ENCODE measurements at places on chromosomes 3 and 15.

DNA sequence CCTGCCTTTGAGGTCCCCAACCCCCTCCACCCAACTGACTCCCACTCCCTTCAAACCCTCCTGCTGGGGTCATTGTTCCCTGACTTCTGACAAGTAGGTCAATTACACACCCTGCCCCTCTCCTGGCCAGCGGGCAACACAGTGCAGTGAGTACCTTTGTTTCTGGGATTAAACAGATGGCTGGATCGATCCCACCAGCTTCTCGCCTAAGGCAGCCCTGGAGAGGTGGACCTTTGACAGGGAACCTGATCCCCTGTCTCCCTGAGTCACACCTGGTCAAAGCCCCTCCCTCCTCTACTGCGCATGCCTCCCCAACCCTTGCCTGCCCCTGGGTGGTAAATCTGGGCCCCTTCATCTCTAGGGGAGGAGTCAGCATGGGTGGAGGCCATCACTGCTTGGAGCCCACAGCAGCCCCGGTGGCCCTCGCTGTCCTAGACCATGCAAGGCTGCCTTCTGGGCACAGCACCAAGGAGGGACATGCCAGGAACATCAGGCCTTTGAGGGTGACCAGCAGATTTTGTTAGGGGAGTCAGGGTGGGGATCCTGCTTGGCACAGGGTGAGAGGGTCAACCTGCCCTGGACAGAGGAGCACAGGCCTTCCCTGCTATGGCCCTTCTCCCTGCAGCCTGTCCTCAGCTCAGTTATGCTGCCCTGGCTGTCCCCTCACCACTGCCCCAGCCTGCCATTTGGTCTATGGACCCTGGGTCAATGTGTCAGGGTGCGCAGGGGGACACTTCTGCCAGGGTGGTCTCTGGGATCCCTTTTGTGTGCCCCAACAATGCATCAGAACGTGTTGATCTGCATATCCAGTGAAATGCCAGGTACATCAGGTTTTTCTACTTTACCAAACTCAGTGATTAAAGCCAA lies 9.8 kb upstream of the PRR23E start:
- no peak for DNase-seq

DNA sequence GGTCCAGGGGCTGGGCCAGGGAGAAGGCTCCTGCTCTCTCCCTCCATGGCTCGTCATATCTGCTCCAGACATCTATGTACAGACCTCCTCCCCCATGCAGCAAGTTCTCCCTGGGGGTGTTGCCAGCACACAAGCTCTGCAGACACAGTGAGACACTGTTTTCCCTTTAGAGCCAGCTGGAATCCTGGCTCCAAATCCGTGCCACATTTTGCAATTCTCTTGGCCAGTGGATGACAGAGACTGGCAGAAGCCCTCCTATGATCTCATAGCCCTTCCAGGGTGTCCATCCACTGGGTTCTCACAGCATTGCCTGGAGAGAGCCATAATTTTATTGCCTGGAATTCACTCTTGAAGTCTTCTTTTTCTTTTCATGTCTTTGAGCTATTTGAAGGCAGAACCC lies 203.9 kb downstream of the TLE3 start:
- peak; percentile 22 for DNase-seq

GRCh38 chr3:134179508-134179907 lies 71.2 kb downstream of the RYK start:
- DNase-seq = no peak

DNA sequence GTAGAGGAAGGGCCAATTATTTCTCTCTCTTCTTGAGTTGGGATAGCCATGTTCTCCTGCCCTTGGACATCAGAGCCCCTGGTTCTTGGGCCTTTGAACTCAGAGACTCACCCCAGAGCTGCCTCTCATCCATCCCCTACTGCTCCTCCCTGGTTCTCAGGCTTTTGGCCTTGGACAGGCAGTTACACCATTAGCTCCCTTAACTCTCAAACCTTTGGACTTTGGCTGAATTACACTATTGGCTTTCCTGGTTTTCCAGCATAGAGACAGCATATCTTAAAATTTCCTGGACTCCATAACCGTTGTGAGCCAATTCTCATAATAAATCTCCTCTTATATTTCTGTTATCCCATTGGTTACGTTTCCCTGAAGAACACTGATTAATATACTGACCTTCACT lies 63.7 kb upstream of the CHL1 start:
- DNase-seq = no peak

- DNase-seq = no peak
Observed at GRCh38 chr3:142601713-142602112, 5.5 kb downstream of the PLS1 start.

- DNase-seq = no peak
Observed at GRCh38 chr3:187497052-187497451, 128.9 kb downstream of the RTP4 start.

- DNase-seq = no peak
Observed at GRCh38 chr15:71746719-71747118, 63.6 kb upstream of the NR2E3 start.

- DNase-seq = no peak
Observed at GRCh38 chr3:14153663-14154062, 24.7 kb downstream of the XPC start.

GRCh38 chr15:35305946-35306345 lies 220.9 kb upstream of the NANOGP8 start:
- no peak for DNase-seq

DNA sequence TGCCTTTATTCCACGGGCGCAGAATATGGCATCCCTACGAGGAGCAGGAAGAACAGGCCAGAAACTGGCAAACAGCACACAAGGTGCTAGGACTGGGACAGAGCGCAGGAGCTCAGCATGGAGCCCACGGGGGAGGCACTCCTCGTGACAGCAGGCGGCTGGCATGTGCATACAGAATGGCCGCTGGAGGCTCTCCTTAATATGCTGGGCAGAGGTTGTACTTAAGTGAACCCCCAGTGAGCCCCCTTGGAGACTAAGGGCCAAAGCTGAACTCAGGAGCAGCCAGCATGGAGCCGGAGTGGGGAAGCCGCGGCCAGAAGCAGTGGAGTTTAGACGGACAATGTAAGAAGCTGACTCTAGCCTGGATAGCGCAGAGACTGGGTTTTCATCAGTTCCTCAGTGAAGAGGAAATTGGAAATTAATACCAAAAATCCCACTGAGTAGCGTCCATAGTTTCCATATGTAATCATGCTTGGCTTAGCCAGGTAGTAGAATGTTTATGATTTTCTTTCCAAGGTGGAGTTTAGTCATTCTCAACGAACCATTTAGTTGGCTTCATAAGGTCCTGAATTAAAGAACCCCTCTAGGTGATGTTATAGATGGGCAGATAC lies 69.4 kb downstream of the EPHB3 start:
- no peak for DNase-seq

GRCh38 chr15:50355980-50356379 lies 982 bp upstream of the GABPB1 start:
- no peak for DNase-seq
